ENCODE measurements at places on chromosomes 6 and 20.

- DNase-seq, result no peak
These were observed 19.6 kb upstream of the GCLC start for GRCh38 chr6:53564401-53565065.

- no peak for DNase-seq
These were observed 49.7 kb downstream of the PROKR2 start for GRCh38 chr20:5267092-5267491.

DNA sequence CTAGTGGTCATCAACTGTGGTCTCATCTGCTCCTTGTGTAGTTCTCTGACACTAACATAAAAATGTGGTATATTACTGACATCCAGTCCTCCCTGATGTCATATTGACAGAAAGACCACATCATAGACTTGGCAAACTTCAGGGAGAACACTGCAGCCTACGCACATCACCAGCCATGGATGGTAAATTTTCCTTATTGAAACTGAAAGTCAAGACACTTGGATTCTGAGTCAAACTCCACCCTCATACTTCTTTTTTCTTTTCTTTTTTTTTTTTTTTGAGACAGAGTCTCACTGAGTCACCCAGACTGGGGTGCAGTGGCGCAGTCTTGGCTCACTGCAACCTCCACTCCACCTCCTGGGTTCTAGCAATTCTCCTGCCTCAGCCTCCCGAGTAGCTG lies 25.4 kb downstream of the NDRG3 start:
- DNase-seq, result no peak

- no peak for DNase-seq
These were observed 32.2 kb downstream of the TSHZ2 start for GRCh38 chr20:53004267-53004813.

- DNase-seq, result no peak
These were observed 75.1 kb downstream of the CARMIL1 start for GRCh38 chr6:25354078-25354932.

- DNase-seq, result no peak
These were observed 49.9 kb upstream of the SIM1 start for GRCh38 chr6:100514660-100515059.

DNA sequence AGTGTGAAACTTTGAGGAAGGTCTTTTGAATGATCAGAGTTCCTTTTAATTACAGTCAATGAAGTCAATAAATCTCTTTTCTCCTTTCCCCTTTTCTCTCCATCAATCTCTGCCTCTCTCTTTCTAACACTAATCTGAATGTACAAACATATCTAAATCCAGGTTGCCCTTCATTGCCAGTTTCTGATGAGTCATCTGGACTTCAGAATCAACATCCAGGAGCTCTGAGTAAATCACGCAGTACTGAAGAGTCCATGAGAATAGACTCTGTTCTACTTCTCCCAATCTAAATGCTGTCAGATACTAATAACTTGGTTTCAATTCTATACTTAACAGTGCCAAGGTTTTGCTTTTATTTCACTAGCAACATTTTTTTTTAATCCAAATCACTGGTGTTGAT lies 238.7 kb upstream of the THEMIS start:
- DNase-seq, result no peak

- no peak for DNase-seq
These were observed 256.7 kb downstream of the ZNF217 start for GRCh38 chr20:53336892-53337291.

GRCh38 chr6:169638915-169639314 lies 62.9 kb downstream of the WDR27 start:
- DNase-seq, result no peak

DNA sequence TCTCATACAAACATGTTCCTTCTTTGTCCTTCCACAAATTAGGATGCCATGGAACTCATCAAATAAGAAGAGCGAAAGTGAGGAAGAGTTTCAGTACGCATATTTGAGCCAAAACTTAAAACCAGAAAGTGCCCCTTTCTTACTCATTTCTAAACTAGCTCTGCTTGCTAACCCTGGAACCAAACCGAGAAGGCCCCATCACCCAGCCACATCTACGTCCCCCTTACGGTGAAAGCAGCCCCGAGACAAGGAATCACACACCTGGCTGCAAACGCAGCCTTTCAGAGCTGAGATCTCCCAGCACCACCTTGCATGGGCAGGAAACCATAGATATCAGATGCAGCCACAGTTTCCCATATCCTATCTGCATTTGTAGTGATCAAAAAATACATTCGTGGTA lies 28.5 kb downstream of the TRERF1 start:
- DNase-seq, result no peak

DNA sequence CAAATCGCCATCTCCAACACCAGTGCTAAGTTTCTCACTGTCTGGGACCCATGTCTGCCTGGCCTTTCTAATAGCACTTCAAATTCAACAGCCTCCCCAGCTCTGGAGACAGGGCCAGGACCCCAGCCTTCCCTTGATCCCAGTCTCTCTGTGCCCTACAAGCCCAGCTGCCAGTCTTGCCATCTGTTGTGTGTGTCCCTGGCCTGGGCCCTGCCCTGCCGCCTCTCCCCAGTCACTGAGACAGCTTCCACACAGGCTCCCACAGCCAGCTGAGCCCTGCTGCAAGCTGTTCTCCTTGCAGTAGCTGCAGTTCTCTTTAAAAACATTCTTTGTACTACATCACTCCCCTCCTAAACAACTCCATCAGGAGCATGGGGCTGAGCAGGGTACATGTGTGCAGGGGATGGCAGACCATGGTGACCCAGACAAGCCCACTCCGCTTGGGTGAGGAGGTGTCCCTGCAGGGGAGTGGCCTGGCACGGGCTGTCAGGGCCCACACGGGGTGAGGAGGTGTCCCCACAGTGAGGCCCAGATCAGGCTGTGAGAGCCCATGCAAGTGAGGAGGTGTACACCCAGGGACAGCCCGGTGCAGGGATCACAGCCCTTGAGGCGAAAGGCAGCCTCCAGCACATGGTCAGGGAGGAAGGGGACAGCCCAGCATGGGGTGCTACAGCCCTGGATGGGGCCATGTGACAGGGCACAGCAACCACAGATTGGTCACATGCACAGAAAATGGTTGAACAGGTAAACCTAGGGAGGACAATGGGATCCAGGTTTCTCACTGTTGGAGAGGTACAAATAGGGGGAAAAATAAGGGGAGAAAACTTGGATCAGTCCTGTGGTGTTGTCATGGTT lies 16.2 kb downstream of the CST7 start:
- peak; percentile 86 for DNase-seq

DNA sequence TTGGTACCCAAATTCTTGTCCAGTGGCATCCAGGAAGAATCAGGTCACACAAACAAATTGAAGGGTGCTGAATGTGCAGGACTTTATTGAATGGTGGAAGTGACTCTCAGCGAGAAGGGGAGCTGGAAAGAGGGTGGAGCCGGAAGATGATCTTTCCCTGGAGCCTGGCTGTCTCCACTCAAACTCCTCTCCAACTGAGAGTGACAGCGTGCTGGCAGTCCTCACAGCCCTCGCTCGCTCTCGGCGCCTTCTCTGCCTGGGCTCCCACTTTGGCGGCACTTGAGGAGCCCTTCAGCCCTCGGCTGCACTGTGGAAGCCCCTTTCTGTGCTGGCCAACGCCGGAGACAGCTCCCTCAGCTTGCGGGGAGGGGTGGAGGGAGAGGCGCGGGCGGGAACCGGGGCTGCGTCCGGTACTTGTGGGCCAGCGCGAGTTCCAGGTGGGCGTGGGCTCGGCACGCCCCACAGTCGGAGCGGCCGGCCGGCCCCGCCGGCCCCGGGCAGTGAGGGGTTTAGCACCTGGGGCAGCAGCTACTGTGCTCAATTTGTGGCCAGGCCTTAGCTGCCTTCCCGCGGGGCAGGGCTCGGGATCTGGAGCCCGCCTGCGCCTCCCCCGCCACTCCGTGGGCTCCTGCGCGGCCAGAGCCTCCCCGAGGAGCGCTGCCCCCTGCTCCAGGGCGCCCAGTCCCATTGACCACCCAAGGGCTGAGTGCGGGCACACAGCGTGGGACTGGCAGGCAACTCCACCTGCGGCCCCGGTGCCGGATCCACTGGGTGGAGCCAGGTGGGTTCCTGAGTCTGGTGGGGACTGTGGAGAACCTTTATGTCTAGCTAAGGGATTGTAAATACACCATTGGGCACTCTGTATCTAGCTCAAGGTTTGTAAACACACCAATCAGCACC lies 26.7 kb upstream of the MBOAT1 start:
- no peak for DNase-seq

GRCh38 chr6:169411296-169411695 lies 157.7 kb upstream of the THBS2 start:
- DNase-seq, result no peak

- DNase-seq, result no peak
These were observed 54.7 kb downstream of the GFOD1 start for GRCh38 chr6:13432526-13433184.

DNA sequence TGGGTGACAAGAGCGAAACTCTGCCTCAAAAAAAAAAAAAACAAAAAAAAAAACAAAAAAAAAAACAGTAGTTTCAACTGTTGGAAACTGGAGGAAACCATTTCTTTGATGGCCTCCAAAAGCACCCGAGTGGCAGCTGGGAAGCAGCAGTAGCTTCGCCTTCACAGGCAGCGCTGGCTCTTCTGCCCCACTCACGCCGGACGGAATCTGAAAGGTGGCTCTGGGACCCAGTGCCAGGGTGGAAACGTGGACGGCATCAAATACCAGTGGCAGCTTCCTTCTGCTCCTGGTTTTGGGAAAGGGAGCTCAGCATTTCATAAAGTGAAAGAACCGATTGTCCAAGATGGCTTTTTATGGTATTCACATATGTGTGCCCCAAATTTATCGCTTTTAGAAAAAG lies 159.4 kb downstream of the SMOC2 start:
- no peak for DNase-seq

GRCh38 chr6:44264154-44265006 lies 971 bp downstream of the NFKBIE start:
- DNase-seq, result no peak

- no peak for DNase-seq
These were observed 96.3 kb downstream of the TRERF1 start for GRCh38 chr6:42355416-42355815.

DNA sequence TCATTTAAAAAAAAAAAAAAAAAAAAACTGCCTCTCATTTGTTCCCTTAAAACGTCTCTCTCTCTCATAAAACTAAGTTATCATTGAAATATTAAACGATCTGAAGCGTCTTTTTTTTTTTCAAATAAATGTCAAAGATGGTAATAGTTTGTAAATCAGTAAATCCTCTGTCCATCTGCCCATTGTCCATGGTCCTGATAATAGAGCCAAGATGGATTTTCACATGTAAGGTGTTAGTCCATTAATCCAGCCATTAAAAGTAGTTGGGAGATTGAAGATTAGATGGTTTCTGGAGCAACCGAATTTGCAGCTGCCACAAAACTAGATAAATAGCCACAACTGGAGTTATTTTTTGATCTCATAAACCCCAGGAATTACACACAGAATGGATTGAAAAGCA lies 145.8 kb upstream of the SNX9 start:
- DNase-seq, result no peak

GRCh38 chr6:38713812-38714211 lies 1.3 kb upstream of the DNAH8 start:
- DNase-seq, result no peak

- DNase-seq, result no peak
These were observed 106.4 kb upstream of the SGK1 start for GRCh38 chr6:134424165-134424797.

DNA sequence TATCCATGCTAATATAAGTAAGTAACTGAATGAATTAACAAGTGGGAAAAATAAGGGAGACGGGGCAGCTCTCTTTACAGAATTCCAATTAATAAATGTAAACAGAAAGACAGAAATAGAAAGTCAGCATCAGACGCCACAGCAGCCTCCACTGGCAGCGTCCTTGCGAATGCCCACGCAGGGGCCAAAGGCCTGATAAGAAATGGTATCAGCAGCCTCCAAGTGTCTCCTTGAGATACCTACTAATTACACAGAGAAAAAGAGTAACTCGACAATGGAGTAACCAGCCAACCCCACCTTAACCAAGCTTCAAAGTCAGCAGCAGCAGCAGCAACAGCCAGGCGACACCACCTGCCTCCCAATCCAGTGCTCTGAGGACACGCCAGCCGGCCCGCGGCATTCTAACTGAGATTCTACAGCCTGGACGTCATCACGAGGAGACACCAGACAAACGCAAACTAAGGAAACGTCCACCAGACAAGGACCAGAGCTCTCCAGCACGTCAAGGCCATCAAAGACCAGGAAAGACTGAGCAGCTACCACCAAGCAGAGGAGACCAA lies 78.8 kb downstream of the TAF4 start:
- no peak for DNase-seq

DNA sequence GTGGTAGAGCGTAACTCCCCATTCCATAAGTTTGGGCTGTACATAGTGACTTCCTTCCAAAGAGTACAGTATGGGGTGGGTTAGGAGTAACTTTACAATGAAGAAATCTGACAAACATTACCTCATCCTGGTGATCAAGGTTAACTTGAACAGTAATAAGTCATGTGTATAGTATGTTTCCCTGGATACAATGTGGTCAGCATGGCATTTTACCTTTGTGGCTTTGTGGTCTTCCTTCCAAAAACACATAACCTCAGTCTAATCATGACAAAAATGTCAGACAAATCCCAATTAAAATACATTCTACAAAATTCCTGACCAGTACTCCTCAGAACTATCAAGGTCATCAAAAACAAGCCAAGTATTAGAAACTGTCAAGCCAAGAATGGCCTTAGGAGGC lies 225.1 kb downstream of the UBE3D start:
- no peak for DNase-seq

GRCh38 chr6:5838656-5839396 lies 167.9 kb downstream of the NRN1 start:
- no peak for DNase-seq

DNA sequence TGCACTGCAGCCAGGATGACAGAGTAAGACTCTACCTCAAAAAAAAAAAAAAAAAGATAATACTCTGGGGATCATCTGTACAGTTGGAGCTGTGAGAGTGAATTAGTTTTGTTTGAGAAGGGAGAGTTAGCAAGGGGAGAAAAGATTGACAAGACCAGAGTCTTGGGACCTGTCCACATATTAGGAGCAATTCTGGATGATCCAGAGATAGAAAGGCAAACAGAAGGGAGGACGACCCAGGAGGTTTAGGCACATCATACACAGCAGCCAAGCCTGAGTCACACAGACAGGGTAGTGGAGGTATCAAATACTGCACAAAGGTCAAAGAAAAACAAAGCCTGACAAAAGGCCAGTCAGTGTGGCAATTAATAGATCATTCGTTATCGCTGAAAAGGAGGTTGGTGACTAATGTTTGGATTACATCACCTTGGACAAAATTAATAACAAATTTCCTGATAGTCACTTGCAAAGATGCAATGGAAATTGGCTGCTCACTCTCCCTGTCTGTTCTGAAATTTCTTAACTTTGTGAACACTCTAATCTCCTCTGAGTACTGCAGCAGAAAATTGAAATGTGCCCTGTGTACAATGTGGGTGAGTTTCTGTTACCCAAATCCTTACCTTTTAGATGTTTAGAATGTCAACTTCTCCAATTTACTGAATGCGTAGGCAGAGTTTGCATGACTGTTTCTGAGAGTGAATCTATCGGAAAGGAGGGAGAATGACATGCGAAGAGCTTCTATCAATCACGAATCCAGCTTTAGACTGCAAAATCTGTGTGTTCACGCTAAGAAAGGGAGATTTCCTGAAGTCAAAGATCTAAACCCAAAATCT lies 105.4 kb downstream of the TSHZ2 start:
- no peak for DNase-seq

Measured in NCI-H524 treated with DMSO at 0.1 percent for 48 hours (cell line).